Cortex of kidney (tissue), 1 donor: ENCODE measurements at places on chromosomes 2 and 18.

GRCh38 chr2:19728125-19728524 lies 173.7 kb downstream of the TTC32 start:
- no peak for DNase-seq

- no peak for DNase-seq
Observed at GRCh38 chr18:66582211-66582610, 21.7 kb downstream of the CDH19 start.

- no peak for DNase-seq
Observed at GRCh38 chr2:37718515-37719161, 47.2 kb upstream of the CDC42EP3 start.

- DNase-seq: no peak
Observed at GRCh38 chr2:86078774-86079545, 26.7 kb downstream of the POLR1A start.

- DNase-seq: no peak
Observed at GRCh38 chr2:178422097-178422496, 28.9 kb downstream of the PRKRA start.

- DNase-seq: no peak
Observed at GRCh38 chr2:20050104-20050645, 1.3 kb downstream of the LAPTM4A start.

DNA sequence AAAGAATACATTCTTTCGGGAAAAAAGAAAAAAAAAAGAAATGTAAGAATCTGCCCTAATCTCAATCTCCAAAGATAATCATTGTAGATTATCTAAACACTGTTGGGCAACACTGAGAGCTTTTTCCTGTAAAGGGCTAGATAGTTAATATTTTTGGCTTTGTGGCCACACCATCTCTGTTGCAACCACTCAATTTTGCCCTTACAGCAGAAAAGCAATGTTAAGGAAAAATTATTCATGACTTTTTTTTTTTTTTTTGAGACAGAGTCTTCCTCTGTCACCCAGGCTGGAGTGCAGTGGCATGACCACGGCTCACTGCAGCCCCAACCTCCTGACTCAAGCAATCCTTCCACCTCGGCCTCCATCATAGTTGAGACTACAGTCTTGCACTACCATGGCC lies 17.3 kb upstream of the FZD5 start:
- no peak for DNase-seq

- no peak for DNase-seq
Observed at GRCh38 chr2:150427298-150427697, 60.2 kb downstream of the RND3 start.

DNA sequence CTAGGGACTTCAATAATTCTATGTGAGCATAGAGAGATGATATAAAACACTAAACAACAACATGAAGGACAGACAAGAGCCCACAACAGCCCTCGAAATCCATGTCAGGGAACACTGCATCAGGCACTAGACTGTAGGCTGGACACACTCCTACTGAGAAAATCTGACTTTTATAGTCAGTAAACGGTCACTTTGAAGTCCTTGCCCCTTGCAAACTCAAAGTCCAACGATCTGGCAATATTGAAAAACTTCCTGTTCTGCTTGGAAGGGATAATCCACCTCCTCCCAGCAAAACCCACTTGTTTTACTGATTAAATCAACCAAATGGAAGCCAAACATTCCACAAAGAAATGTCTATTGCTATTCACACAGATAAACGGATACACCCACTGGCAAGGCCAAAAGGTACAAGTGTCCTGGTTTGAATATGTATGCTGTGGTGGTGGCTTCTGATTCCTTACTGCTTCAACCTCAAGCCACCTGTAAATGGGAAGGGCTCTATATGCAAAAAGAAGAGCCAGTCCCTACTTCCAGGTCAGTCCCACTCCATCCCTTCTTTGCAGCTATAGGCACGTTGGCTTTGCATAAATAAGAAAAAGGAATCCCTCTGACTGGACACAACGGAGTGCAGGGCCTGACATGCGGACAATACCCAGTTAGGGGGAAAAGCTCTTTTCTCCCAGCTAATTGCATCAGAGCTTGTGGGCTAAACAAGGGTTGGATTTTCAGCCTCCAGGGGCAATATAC lies 56.6 kb downstream of the STK39 start:
- no peak for DNase-seq

DNA sequence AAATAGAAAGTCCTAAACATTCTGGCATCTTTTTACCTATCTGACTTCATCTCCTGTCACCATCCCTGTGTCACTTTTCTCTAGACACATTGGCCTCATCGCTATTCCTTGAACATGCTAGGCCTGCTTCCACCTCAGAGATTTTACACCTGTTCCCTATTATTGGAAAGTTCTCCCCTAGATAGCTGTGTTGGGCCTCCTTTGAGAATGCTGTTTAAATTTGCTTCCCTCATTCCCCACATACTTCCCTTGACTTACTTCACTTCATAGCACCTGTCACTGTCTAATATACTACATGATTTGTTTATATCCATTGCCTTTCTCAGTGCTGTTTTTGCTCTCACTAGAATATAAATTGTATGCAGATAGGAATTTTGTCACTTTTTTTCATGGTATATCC lies 317.0 kb upstream of the GCFC2 start:
- no peak for DNase-seq

- no peak for DNase-seq
Observed at GRCh38 chr2:233060501-233060979, 398 bp downstream of the INPP5D start.

GRCh38 chr2:36734304-36734703 lies 37.8 kb downstream of the VIT start:
- DNase-seq: no peak

- DNase-seq: no peak
Observed at GRCh38 chr18:8257851-8258434, 351.3 kb upstream of the RAB12 start.

- DNase-seq: no peak
Observed at GRCh38 chr2:182069908-182070307, 84.3 kb downstream of the PPP1R1C start.

DNA sequence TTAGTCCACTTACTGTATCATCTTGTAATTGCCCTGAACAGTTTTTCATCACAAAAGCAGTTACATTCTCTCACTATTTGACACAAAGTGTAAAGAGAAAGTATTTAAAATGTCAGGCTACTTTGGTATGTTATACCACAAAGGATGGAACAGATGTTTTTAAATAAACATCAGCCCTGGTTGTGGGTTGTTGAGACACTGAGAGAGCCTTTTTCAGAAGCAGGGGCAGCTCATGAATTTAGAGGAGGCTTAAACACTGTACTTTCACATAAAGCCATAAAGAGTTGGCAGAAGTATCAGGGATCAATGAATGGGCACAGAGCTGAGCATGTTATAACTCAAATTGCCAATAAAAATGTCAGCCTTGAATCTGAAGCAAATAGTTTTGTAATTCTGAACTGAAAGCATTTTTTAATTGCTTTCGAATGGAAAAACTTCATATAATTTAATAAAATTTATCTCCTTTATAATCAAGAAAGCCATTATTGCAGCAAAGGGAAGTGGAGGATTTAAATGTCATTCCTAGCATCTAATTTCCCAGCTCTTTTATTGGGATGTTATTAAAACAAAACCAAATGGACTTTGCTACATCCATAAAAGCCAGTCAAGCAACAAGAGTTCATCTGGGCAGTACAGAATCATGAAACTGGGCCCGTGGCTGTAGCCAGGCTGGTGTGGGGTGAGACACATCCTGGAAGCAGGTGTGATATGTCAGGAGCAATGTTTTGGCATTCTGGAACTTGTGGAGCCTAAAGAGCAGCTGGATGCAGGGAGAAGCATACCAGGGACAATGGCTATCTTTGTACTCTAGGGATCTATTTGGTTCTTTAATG lies 95.1 kb upstream of the NT5C1B start:
- DNase-seq: no peak

DNA sequence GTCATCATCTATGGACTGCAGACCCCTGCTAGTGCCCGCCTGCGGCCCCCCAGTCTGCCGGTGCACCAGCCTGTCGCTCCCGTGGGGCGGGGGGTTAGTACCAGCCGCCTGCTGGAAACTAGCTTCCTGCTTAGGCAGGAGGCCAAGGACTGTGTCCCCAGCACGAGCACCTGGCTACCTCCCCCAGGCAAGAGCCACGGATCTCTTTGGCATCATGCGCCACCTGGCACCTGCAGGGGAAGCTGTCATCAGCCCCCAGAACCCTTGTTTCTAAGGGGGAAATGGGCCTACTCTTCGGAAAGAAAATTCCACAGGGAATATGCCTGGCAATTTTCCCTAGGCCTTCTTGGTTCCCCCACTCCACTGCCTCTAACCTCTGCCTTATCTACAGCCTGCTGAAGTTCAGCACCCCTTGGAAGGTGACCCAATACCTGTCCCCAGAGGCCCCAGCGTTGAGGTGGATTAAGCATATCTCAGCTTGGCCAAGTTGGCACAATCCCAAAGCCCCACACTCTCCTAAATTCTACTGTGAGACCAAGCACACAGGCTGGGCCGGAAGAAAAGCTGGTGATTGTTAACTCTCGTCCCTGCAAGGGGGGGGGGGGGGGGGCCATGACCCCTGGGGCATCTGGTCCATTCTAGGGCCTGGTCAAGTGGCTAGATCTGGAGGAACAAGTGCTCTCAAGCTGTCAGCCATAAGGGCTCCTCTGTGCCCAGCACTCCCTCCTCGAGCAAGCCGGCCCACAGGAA lies 62.0 kb upstream of the POMC start:
- DNase-seq: no peak

DNA sequence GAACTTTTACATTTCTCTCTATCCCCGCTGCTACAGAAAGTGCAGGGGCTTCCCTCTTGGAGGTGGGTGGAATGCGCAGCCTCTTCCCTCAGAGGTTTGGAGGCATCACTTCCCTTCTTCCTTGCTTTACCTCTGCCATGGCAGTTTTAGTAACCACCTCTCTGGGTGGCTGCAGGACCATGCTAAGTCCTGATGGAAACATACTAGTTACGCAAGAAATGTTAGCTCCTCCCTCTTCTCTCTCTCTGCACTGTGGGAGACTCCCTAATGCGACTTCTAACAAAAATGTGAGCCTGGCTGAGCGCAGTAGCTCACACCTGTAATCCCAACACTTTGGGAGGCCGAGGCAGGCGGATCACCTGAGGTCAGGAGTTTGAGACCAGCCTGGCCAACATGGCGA lies 116.8 kb upstream of the RAB6C start:
- no peak for DNase-seq
